H1 (cell line): ENCODE measurements at places on chromosomes 2 and 18. TPM values are rescaled to one million over a fixed set of nuclear protein-coding genes. Genes with fewer than 3 reads are reported as not detected.

Gene ARHGEF4
- 10.6 and 14.5 TPM in 2 replicates for polyA plus RNA-seq

Gene C1GALT1C1L
- 0.12 TPM in 1 of 2 replicates, not detected in the other for polyA plus RNA-seq

Gene CCDC74B
- 6.4 and 8.1 TPM in 2 replicates for polyA plus RNA-seq

Gene ZSWIM2
- not detected in 2 replicates for polyA plus RNA-seq

Gene MAP2
- polyA plus RNA-seq = 7.2 and 9.4 TPM in 2 replicates

Gene ANTXR1
- polyA plus RNA-seq = 14.5 and 15.8 TPM in 2 replicates

Gene CASP10
- 2.0 and 2.3 TPM in 2 replicates for polyA plus RNA-seq

Gene RESP18
- polyA plus RNA-seq = 0.11 TPM in 1 of 2 replicates, not detected in the other

Gene CHN1
- polyA plus RNA-seq = 27.5 and 65.7 TPM in 2 replicates

Gene CHRNG
- 0.05 TPM in 2 replicates for polyA plus RNA-seq

- H3K27ac ChIP-seq = no peak overlapping the region
- H3K36me3 ChIP-seq = no peaks in the 10 kb centered on the region
- H3K4me3 ChIP-seq = no peak overlapping the region
- peaks cover 2% of the 10 kb centered on the region; the same call in 1 of the 2 replicates for H3K4me1 ChIP-seq
- no peaks in the 10 kb centered on the region for H3K27me3 ChIP-seq
Measured at GRCh38 chr18:33470216-33470615, 29.7 kb upstream of the CCDC178 start.

DNA sequence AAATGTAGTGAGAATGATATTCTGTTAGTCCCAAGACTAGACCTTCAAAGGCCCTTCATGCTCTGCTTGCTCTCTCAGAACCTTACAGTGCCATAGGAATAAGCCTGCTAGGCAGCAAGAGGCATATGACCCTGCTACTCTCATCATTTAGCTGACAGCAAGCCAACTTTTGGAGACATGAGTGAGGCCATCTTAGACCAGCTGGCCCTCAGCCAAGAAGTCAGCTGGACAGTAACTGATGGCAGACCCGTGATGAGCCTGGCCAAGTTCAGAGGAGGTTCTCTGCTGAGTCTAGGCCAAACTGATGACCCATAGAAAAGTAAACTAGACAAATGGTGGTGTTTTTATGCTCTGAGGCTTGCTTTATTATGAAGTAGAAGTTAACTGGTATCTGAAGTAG, 82.6 kb downstream of the C18orf54 start:
- no peak overlapping the region for H3K4me3 ChIP-seq
- no peaks in the 10 kb centered on the region for H3K36me3 ChIP-seq
- DNase-seq = no peak
- no peaks in the 10 kb centered on the region; the same call in 1 of the 2 replicates for H3K4me1 ChIP-seq

GRCh38 chr18:49544362-49544761, 17.5 kb upstream of the LIPG start:
- no peaks in the 10 kb centered on the region for H3K36me3 ChIP-seq
- H3K27ac ChIP-seq = no peak overlapping the region
- H3K27me3 ChIP-seq = no peaks in the 10 kb centered on the region
- no peaks in the 10 kb centered on the region for H3K4me1 ChIP-seq

DNA sequence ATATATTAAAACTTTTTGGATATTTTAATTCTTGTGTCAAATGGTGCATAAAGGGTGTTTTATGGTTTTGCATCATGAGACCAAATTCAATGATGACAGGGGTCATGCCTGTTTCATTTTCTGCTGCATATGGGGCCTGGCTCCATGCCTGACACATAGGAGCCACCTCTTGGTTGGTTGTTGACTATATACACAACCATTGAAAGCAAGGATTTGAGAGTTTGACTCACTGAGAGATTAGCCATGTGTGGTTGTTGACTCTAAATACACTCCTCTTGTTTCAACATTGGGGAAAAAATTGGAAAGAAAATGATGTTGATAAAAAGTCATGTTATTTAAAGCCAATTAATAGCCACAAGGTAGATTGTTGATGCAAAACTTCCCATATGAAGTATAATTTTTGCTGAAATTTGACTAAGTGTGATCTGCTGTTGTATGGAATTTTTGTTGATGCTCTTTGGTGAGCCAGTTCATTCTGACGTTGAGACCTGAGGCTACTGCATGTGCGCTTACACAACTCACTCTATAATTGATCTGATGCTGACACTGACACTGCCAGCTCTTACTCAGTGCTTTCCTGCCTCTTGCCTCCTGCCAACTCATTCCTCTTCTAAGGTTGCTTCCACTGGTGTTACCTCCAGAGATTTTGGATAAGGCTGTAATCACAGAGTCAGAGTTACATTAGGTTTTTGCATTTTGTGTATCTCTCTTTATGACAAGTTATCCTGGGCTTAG, 446.2 kb upstream of the SLC14A2 start:
- no peaks in the 10 kb centered on the region for H3K27me3 ChIP-seq
- H3K27ac ChIP-seq = no peak overlapping the region
- H3K4me3 ChIP-seq = no peak overlapping the region
- no peaks in the 10 kb centered on the region for H3K36me3 ChIP-seq

DNA sequence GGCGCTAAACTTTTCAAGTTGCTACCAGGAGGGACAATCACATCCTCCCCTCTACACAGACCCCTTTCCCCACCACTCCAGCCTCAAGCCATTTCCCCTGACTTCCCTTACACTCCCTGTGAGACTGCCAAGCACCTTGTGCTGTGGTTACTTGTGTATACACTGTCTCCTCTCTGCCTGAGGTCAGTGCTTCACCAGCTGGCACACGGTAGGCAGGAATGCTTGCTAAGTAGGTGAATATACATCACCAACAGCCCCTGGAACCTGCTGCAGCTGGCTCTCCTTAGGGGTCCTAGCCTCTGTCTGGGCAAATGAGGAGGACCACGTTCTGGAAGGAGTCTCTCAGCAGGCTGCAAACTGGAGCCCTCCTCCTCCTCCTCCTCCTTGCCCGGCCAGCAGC, 38.3 kb upstream of the ACAA2 start:
- DNase-seq = no peak
- no peak overlapping the region for H3K27ac ChIP-seq
- no peaks in the 10 kb centered on the region; the same call in 1 of the 2 replicates for H3K27me3 ChIP-seq

GRCh38 chr2:43024515-43025011, 201.8 kb downstream of the ZFP36L2 start:
- no peaks in the 10 kb centered on the region for H3K36me3 ChIP-seq
- no peak overlapping the region for H3K4me3 ChIP-seq
- no peak overlapping the region for H3K27ac ChIP-seq
- peaks cover 2% of the 10 kb centered on the region; the same call in 1 of the 2 replicates for H3K4me1 ChIP-seq
- peak; percentile 89 for DNase-seq

DNA sequence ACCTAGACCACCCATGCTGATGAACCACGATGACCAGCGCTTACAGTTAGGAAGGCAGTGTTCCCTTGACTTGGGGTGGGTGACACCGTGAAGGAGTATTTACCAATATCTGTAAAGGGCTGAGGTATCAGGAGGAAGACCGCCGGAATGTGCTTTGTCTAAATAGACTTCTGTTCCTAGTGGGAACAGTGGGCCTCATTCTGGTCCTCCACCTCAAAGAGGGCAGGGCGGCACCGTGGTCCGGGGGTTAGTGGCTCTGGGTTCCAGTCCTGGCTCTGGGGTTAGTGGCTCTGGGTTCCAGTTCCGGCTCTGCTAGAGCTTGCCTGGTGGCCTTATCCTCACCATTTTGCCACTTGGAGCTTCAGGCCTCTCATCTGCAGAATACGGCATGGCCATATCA, 91.6 kb upstream of the SMAD2 start:
- no peak for DNase-seq
- H3K36me3 ChIP-seq = no peaks in the 10 kb centered on the region
- no peak overlapping the region for H3K4me3 ChIP-seq
- no peak overlapping the region for H3K27ac ChIP-seq

DNA sequence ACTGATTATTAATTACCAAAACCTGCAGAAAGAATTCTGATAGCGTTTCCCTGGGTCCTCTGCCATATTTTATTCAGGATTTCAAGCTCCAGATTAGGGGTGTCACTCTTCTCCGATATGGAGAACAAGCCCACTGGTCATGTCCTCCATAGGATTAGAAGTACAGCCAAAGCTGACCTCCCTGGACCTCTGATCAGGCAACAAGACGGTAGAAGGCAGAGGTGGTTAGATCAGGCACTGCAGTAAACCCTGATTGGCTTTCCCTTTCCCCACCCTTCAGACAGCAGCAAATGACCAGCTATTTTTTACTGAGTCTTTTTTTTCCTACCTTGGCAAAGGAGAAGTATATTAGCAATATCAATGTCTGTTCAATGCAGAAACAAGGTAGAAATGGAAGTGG, 37.7 kb downstream of the SPC25 start:
- H3K4me3 ChIP-seq = no peak overlapping the region
- no peaks in the 10 kb centered on the region for H3K27me3 ChIP-seq
- no peak for DNase-seq
- H3K4me1 ChIP-seq = no peaks in the 10 kb centered on the region

DNA sequence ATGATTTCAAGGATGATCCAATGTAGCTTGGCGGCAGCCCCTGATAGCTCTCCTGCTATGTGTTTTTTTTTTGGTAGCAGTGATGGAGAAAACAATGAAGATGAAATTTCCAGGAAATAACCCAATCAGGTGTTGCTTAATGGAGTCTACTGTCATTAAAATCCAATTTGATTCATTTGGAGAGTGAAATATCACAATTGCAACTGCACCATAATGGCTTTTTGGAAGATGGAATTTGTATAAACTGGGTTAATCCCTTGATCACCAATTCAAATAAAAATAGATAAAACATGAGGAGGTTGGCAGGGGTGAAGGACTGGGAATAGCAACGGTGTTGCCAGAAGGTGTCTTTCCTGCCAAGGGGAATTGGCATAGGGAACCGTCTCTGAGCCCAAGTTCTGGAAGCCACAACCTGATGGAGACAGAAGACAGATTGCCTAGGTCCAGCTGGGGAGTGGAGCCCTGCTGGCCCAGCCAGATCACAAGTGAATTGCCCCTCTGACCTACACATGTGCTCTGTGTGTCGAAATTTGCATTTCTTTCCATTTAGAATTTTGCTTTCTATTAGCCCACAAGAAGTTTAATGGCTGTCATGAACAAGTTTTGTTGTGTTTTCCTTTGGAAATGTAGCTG, 170.3 kb upstream of the SPRED2 start:
- no peak overlapping the region for H3K27ac ChIP-seq
- H3K27me3 ChIP-seq = no peaks in the 10 kb centered on the region
- H3K4me1 ChIP-seq = no peaks in the 10 kb centered on the region
- H3K36me3 ChIP-seq = no peaks in the 10 kb centered on the region

DNA sequence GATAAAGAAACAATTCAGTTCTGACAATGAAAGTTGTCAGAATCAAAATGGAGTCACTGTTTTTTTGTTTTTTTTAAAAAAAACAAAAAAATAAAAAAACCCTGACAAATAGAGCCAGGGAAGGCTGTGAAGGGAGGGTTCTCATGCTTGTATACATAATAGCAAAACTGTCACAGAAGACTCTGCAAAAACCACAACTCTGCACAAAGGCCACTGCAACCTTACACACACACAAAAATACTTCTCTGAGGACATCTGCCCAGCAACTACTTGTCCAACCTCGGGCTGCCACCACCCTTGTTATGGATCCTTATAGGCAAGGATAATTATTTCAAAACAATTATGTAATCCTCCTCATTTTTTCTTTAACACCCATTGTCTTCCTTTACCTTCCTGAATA, 41.9 kb upstream of the C2orf66 start:
- no peak for DNase-seq
- H3K27ac ChIP-seq = no peak overlapping the region
- no peaks in the 10 kb centered on the region; the same call in 1 of the 2 replicates for H3K36me3 ChIP-seq

GRCh38 chr2:138846216-138846821, 66.1 kb upstream of the NXPH2 start:
- H3K27ac ChIP-seq = no peak overlapping the region
- no peaks in the 10 kb centered on the region for H3K4me1 ChIP-seq
- H3K27me3 ChIP-seq = no peaks in the 10 kb centered on the region
- DNase-seq = no peak
- H3K36me3 ChIP-seq = no peaks in the 10 kb centered on the region
- no peak overlapping the region for H3K4me3 ChIP-seq

DNA sequence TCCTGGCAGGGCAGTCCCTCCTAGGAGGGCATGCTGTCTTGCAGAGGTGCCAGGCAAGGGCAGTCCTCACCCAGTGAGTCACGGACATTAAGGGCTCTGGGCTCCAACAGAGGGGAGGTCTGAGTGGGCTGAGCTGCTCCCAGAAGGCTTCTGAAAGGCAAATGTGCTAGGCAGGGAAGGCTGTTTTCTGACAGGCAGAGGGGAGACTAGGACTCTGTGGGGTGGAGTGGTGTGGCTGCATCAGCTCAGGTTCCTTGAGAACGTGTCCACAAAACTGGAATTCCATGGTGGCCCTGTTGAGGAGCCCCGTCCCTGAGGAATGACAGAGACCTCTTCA, 283.5 kb downstream of the MYCN start:
- peaks cover 17% of the 10 kb centered on the region for H3K4me1 ChIP-seq
- no peak for DNase-seq
- no peaks in the 10 kb centered on the region for H3K27me3 ChIP-seq

DNA sequence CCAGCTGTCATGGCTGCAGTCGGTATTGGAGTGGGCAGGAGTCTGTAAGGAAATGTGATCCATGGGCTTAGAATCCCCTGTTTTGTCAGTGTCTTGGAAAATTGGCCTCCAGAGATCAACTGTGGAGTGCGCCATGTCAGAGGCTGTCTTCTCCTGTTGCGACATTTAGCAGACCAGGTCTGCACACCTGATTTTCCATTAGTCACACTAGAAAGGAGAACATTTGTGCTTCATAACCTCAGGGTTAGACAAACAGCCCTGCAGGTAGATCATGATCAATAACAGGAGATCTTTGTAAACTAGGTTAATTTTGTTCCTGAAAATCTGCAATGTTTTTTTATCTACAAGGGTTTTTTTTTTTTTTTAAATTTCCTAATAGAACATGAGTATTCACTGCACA, 28.0 kb downstream of the LDLRAD4 start:
- H3K4me3 ChIP-seq = no peak overlapping the region
- no peak for DNase-seq
- H3K27me3 ChIP-seq = no peaks in the 10 kb centered on the region
- no peak overlapping the region for H3K27ac ChIP-seq
- no peaks in the 10 kb centered on the region for H3K36me3 ChIP-seq
- H3K4me1 ChIP-seq = no peaks in the 10 kb centered on the region

DNA sequence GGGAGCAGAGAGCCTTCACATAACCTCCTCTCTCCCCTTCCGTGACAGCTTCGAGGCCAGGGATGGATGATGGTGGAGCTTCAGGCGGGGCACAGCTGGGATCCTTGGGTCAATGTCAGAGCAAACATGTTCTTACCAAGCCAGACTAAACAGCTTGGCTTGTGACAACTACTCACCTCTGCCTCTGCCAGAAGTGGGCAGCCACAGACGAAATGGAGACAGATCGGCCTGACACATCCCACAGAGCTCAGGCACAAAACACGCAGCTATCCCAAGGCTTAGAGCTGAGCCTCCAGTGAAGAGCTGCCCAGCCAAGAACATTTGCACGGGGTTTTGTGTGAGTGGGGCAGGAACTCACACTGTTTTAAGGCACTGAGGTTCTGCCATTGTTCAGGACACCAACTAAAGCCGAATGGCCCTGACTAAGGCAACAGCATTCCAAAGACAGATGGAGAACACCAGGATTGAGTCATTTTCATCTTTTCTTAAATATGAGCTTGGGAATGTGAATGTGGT, 12.8 kb downstream of the PXDN start:
- peaks cover 25% of the 10 kb centered on the region for H3K4me1 ChIP-seq
- H3K27ac ChIP-seq = 0 out of 2 replicates have a peak overlapping the region, but pooled peaks have one; percentile 12
- H3K27me3 ChIP-seq = no peaks in the 10 kb centered on the region

GRCh38 chr2:204223046-204223445, 286.5 kb downstream of the ICOS start:
- H3K27ac ChIP-seq = no peak overlapping the region
- no peaks in the 10 kb centered on the region for H3K4me1 ChIP-seq
- peaks cover 22% of the 10 kb centered on the region for H3K27me3 ChIP-seq
- DNase-seq = no peak
- no peak overlapping the region for H3K4me3 ChIP-seq

GRCh38 chr2:195498176-195498575, 158.8 kb upstream of the SLC39A10 start:
- no peaks in the 10 kb centered on the region for H3K4me1 ChIP-seq
- no peak overlapping the region for H3K27ac ChIP-seq
- H3K27me3 ChIP-seq = no peaks in the 10 kb centered on the region
- no peak overlapping the region for H3K4me3 ChIP-seq
